ENCODE measurements at places on chromosomes 13 and 19.

- DNase-seq: no peak
Measured at GRCh38 chr13:113047587-113047986, 58.0 kb upstream of the F7 start.

DNA sequence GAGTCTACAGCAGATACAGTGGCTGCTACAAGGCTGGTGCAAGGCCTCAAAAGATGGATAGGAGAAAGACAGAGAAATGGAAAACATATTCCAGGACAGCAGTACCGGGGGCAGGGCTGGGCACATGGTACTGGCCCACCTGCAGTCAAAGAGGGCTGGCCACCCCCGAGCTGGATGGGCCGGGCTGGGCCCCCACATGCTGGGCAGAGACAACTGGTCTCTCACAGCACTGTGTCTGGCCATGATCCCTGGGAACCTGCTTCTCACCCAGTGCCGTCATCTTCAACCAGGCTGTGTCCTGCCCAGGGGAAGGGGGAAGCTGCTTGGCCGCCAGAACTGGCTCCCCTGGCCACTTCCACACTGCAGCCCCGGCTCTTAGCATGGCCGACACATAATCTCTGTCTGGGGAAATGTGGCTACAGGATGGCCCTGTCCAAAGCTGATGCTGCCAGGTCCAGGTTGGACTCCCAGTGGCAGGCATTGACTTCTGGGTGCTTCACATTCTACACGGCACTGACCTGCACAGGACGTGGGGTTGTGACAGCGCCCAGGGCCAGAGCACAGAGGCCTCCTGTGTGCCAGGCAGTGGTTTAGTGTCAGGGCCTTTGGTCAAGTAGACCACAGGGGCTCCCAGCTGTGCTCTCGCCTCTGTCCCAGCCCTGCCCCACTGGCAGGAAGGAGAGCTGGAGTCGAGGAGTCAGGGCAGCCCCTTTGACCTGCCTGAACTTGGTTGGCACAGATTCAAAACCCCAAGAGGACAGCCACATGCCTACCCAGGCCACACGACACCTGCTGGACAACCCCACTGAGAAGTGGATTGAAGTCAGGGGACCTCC is 21.7 kb downstream of the PEPD start:
- no peak for DNase-seq

GRCh38 chr13:32173881-32174280 is 141.3 kb downstream of the ZAR1L start:
- no peak for DNase-seq

DNA sequence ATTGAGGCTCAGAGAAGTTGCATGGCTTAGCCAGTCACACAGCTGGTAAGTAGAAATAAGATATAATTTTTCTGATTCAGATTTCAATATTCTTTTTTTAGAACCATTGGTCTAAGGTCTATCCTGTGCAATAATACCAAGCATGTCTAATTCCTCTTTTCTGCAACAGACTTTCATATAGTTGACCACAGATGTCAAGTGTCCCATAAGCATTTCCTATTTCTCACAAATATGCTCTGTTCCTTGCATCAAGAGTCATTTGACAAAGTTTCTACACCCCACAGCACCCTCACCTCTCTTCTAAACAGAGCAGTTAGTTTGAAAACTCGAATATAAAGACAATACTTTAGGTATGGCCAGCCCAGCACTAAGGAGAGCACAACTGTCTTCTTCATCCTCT is 26.8 kb upstream of the SACS start:
- DNase-seq: no peak

- DNase-seq: no peak
Measured at GRCh38 chr13:91303031-91303430, 44.5 kb upstream of the MIR17HG start.

DNA sequence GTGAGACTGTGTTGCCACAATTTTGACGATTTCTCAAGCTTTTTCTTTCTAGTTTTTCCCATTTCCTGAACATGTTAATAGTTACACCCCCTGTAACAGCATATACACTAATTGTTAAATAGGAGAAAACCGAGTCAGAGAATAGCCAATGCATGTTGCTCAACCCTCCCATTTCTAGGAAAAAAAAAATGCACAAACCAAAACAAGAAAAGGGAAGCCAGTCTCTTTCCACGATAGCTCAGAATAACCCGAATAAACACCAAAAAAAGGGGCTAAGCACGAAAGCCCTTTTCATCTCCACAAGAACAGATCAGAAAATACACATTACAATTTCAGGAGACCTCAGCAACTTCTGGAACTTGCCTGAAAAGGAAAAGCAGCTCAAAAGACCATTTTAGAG is 16.3 kb downstream of the LATS2 start:
- DNase-seq: no peak

- DNase-seq: no peak
Measured at GRCh38 chr13:47168066-47168465, 271.2 kb upstream of the HTR2A start.

- DNase-seq: no peak
Measured at GRCh38 chr19:1291761-1292418, 6.2 kb downstream of the EFNA2 start.

DNA sequence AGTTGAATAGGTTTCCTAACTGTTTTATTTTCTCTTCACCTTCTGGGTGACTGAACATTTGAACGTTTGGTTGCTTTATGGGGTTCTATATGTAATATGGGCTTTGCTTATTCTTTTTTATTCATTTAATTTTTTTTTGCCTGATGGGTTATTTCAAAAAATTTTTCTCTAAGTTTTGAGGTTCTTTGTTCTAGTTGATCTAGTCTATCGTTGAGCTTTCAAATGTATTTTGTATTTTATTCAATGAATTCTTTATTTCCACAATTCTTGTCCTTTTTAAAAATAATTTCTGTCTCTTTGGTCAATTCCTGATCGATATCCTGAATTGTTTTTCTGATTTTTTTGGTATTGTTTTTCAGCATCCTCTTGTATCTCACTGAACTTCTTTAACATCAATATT is 239.5 kb upstream of the PCDH9 start:
- no peak for DNase-seq

DNA sequence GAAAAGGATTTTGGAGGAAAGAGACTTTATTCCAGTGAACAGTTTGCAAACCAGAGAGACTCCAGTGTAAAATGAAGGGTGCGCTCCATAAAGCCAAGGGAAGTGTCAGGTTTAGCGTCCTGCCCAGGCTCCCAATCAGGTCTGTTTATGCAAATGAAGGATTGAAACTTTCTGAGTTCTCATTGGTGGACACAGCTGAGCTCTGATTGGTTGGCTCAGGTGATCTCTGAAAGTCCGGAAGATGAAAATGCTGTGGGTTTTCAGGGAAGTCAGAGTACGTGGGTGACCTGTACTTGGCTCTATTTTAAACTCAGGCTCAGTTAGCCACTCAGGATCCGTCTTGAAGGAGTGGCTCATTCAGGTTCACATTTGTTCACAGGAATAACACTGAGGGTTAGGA is 28.7 kb upstream of the CD33 start:
- no peak for DNase-seq

GRCh38 chr13:61084988-61085387 is 330.7 kb downstream of the PCDH20 start:
- no peak for DNase-seq

DNA sequence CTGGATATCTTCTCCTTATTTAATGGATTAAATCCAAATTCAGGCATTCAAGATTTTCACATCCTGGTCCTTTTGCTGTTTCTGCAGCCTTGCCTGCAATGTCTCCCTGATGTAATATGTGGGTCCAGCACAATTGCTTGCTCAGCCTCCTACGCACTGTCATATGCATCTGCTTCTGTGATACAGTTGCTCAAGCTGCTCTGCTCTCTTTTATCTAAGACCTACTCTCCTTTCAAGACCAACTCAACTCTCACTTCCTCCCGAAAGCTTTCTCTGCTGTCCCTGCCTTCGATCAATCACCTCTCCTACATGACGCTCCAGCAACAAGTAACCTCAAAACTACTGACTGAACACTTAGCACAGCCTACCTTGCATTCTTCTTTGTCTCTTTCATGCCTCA is 138.2 kb downstream of the DCLK1 start:
- DNase-seq: no peak

DNA sequence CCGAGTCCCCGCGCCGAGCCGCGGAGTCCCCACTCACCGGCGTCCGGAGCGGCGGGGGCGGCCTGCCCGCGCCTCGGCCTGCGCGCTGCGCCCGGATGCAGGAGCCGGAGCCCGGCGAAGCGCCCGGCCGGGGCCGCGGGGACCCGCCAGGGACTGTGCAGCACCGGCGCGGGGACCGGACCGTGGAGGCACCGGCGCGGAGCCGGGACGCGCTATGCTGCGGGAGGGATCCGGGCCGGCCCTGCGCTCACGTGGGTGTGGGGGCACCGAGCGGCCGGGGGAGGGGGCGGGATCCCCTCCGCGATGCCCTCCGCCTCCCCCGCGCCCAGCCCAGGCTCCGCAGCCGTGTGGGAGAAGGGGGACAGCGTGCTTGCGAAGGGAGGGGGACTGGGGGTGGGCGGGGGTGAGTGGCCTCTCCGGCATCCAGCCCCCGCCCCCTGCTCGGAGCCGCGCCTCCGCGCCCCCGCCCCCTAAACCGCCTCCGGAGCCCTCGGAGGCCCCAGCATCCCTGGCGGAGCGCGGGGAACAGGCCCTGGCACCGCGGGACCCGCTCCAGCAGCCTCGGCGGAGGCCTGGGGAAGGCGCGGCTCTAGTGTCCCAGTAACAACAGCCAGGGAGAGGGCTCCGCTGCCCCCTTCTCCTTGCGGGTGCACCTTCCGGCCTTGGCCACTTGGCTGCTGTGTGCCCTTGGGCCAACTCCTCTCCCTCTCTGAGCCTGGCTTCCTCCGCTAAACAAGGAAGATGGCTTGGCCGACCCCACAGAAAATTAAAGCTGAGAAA is at the start of gene SLC1A6:
TSS of gene SLC1A6 (minus strand) at position 389 of the 780 bp plus-strand sequence. CDS start 6,954 bp downstream, outside the sequence.
- no peak for DNase-seq

GRCh38 chr19:38478273-38478971 is 44.9 kb downstream of the RYR1 start:
- no peak for DNase-seq

- DNase-seq: no peak
Measured at GRCh38 chr13:72168126-72168855, 301.3 kb upstream of the DACH1 start.

DNA sequence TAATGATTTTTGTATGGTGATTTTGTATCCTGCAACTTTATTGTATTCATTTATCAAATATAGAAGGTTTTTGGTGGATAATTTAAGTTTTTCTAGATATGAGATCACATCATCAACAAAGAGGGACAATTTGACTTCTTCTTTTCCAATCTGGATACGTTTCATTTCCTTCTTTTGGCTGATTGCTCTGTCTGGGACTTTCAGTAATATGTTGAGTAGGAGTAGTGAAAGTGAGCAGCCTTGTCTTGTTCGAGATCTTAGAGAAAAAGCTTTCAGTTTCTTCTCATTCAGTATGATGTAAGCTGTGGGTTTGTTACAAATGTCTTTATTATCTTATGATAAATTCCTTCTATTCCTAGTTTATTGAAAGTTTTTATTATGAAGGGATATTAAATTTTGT is 352.0 kb upstream of the DACH1 start:
- DNase-seq: no peak

DNA sequence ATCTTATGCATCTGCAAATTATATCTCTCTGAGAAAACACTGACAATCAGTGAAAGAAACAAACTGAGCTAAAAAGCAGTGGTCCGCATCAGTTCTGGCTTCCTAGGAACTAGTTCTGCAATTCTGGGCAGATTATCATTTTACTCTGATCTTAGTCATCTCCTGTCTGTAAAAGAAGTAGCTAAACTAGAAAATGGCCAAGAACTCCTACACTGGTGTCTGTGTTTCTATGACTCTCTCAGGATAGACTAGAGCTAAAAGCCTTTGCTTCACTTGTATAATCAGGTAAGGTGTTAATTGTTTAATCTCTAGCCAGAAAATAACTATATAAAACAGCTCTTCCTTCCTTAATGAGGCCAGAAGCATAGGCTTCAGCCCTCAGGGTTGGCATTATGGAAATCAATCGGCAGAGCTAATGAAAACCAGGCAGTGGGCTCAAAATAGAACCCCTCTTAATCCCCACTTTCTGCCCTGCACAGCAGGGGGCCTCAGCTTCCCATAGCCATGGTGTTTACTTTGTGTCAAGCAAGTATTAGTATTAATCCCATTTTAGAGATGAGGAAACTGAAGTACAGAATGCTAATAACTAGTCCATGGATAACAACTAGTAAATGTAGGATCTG is 459.2 kb downstream of the FGF14 start:
- DNase-seq: no peak

GRCh38 chr13:87172166-87172835 is 498.9 kb upstream of the SLITRK5 start:
- DNase-seq: no peak

- DNase-seq: no peak
Measured at GRCh38 chr13:51397262-51397941, 55.4 kb downstream of the INTS6 start.

- DNase-seq: no peak
Measured at GRCh38 chr13:76822698-76823267, 63.4 kb downstream of the KCTD12 start.

DNA sequence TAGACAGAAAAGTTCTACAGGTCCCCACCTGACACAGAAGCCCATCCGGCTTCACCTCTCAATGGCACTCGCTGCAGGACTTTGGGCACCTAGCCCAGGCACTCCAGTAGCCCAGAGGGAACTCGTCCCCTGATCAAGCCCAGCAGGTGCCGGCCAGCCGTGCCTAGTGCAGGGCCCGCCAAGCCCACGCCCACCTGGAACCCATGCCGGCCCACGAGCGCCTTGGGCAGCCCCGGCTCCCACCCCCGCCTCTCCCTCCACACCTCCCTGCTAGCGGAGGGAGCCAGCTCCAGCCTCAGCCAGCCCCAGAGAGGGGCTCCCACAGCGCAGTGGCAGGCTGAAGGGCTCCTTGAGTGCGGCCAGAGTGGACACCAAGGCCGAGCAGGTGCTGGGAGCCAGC is 268.8 kb downstream of the SLITRK1 start:
- DNase-seq: no peak

GRCh38 chr13:104641309-104641708 is 1575.1 kb upstream of the SLC10A2 start:
- no peak for DNase-seq

DNA sequence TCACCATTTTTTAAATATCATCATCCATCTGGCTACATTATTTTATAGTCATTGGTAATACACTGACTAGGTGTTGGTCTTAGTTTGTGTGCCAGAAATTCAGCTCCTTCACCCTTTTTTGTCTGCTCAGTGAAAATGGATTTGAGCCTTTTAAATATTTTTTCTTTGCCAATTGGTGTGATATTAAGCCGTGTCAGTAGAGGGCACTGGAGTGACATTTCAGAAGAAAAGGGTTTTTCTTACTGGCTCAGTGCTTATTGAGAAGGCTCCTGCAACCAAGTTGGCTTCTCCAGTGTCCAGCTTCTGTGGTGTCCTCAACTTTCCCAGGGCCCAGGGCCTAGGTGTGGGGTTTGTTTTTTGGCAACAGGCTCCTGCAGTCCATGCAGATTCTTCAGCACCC is 546.6 kb downstream of the DACH1 start:
- DNase-seq: no peak

- no peak for DNase-seq
Measured at GRCh38 chr13:31537052-31537451, 202.3 kb upstream of the RXFP2 start.
